ENCODE measurements at places on chromosomes 5 and 9. TPM values are rescaled to one million over a fixed set of nuclear protein-coding genes. Genes with fewer than 3 reads are reported as not detected.
A peak's percentile ranks its signal among the peaks of the same experiment; 100 is the strongest.

- peak; percentile 80 for DNase-seq
- peaks cover 49% of the 10 kb centered on the region for H3K36me3 ChIP-seq
- peak overlapping the region; percentile 48 for H3K4me3 ChIP-seq
- peak overlapping the region; percentile 97 for H3K27ac ChIP-seq
- H3K27me3 ChIP-seq: no peaks in the 10 kb centered on the region
Measured at GRCh38 chr9:33329117-33329563, 38.8 kb downstream of the NFX1 start.

DNA sequence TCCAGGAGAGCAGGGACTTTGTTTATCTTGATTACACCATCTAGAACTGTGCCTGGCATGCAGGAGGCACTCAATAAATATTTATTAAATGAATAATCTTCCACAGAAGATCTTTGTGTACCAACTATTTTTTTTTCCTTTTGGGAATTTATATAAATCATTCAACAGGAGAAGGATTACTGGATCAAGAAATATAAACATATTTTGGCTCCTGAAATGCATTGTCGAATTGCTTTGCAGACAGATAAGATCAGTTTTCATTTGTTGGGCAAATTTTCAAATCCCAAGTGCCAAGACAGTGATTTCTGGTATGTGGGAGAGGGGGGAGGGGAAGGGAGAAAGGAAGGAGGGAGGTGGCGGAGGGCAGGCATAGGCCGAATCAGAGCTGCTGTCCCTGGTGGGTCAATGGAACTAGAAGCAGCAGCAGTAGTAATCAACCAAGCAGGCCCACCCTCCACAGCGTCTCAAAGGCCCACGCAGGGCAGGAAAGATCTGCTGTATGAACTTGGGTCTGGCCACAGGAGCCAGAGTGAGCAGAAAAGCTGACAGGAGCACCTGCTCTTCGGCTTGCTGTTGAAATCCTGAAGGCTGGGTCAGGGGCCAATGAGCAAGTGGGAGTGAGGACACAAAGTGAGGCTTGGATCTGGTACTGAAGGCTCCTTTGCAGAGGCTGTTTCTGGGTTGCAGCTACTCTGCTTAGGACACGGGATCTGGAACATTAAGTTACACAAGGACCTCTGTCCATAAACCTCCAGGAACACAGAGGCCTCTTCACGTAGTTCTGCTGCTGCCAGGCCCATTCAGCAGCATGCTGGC is 15.8 kb upstream of the TRAF1 start:
- H3K36me3 ChIP-seq: no peaks in the 10 kb centered on the region
- H3K4me1 ChIP-seq: no peaks in the 10 kb centered on the region
- H3K4me3 ChIP-seq: no peak overlapping the region
- peaks cover 27% of the 10 kb centered on the region for H3K27me3 ChIP-seq
- DNase-seq: no peak
- H3K27ac ChIP-seq: no peak overlapping the region

Gene PHF24
- not detected for total RNA-seq

Gene CENPK
- total RNA-seq: 42.7 TPM

Gene DMRT3
- total RNA-seq: not detected
